ENCODE measurements at places on chromosomes 4 and X. TPM values are rescaled to one million over a fixed set of nuclear protein-coding genes. Genes with fewer than 3 reads are reported as not detected.

ARL9 gene
- total RNA-seq, result 0.32 TPM

GRCh38 chr4:96009427-96010119, 169.7 kb downstream of the PDHA2 start:
- no peaks in the 10 kb centered on the region for H3K36me3 ChIP-seq
- no peak overlapping the region for H3K4me3 ChIP-seq
- no peaks in the 10 kb centered on the region for H3K27me3 ChIP-seq

- H3K4me3 ChIP-seq, result no peak overlapping the region
- H3K4me1 ChIP-seq, result no peaks in the 10 kb centered on the region
- H3K27me3 ChIP-seq, result no peaks in the 10 kb centered on the region
- no peak overlapping the region for H3K27ac ChIP-seq
- DNase-seq, result no peak
Measured at GRCh38 chr4:72951147-72951546, 118.4 kb downstream of the COX18 start.

F8A2 gene
- not detected for total RNA-seq
